ENCODE measurements at places on chromosomes 3 and 15. TPM values are rescaled to one million over a fixed set of nuclear protein-coding genes. Genes with fewer than 3 reads are reported as not detected.

Gene SLC51A
- total RNA-seq: not detected

Gene GP9
- not detected for total RNA-seq

Gene SENP2
- total RNA-seq: 38.9 TPM

Gene CYP11A1
- not detected for total RNA-seq

Gene ADGRG7
- total RNA-seq: not detected

Gene DET1
- 5.2 TPM for total RNA-seq

Gene MEIS2
- 22.5 TPM for total RNA-seq

Gene NXPE3
- total RNA-seq: 19.9 TPM

Gene GPR149
- total RNA-seq: not detected

Gene SAMD7
- not detected for total RNA-seq

Gene HEXA
- 108 TPM for total RNA-seq

Gene TSPAN3
- 215 TPM for total RNA-seq

Gene TM4SF18
- total RNA-seq: 142 TPM

Gene ROPN1
- not detected for total RNA-seq

Gene GOLGA8N
- 4.8 TPM for total RNA-seq

Gene CFAP92
- 0.62 TPM for total RNA-seq

Gene SPINK8
- not detected for total RNA-seq

Gene WWTR1
- 262 TPM for total RNA-seq
